Naive thymus-derived CD8-positive, alpha-beta T cell (primary cell): ENCODE measurements at places on chromosomes 13 and 19.
A peak's percentile ranks its signal among the peaks of the same experiment; 100 is the strongest.

DNA sequence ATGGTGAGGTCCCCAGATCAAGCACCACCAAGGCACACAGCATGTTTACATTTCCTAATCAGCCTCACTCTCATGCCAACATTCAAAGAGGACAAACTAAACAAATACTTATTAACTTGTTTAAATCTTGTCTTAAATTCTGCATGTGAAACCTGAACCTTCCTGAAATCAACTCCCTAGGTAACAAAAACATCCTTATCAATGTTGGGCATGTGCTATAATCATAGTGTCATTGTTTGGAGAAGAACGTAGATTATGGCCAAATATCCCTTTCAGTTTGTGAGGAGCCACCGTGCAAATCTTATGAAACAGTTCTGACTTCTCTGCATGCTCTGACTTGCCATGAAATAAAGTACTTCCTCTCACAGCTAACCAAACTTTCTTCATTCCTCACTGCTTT, 123.8 kb downstream of the NDFIP2 start:
- peaks cover 8% of the 10 kb centered on the region for H3K27me3 ChIP-seq
- DNase-seq, result no peak
- no peaks in the 10 kb centered on the region for H3K4me1 ChIP-seq
- no peak overlapping the region for H3K27ac ChIP-seq
- H3K4me3 ChIP-seq, result no peak overlapping the region
- H3K36me3 ChIP-seq, result no peaks in the 10 kb centered on the region

GRCh38 chr13:103067751-103068555, 1.7 kb upstream of the SLC10A2 start:
- no peak for DNase-seq
- H3K36me3 ChIP-seq, result no peaks in the 10 kb centered on the region
- no peak overlapping the region for H3K4me3 ChIP-seq
- H3K27ac ChIP-seq, result no peak overlapping the region
- H3K27me3 ChIP-seq, result peaks cover 19% of the 10 kb centered on the region

DNA sequence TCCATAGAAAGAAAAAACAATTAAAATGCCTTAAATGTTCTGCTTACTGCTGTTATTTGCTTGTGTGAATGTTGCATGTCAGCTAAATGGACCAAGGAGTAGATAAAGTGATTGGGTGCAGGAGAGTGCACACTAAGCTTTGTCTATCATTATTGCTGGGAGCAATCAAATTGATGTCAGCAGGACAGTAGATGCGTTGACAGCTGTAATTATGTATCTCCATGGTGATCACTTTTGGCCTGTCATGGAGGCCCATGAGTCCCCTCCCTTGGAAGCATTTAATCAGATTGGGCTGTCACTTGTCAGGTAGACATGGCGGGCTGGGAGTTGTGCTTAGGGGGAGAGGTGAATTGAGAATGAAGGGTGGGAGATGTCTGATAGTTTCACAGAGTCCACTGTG, 215.3 kb downstream of the PCCA start:
- H3K4me1 ChIP-seq, result no peaks in the 10 kb centered on the region
- H3K4me3 ChIP-seq, result no peak overlapping the region
- no peak for DNase-seq
- peaks cover 28% of the 10 kb centered on the region for H3K36me3 ChIP-seq

DNA sequence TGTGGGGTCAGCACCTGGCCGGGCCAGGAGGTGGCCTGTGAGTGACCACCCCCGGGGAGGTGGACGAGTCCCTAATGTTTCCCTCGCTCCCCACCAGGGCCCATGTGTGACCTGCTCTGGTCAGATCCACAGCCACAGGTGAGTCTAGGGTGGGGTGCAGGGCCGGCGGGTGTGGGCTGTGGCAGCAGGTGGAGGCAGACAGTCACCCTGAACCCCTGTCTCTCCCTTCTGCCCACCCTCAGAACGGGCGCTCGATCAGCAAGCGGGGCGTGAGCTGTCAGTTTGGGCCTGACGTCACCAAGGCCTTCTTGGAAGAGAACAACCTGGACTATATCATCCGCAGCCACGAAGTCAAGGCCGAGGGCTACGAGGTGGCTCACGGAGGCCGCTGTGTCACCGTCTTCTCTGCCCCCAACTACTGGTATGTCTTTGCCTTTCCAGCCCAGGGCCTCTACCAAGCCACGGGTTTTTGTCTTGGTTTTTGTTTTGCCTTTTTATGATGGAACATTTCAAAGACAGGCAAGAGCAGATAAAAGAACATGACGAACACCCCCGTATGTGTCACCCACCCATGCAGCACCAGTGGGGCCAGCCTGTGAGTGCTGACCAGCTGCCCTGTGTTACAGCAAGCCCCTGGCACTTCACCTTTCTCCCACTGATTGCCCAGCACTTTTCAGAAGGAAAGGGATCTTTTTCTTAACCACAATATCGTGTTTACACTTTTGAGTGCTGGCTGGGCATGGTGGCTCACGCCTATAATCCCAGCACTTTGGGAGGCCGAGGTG, 24.9 kb downstream of the CCDC8 start:
- no peak overlapping the region for H3K27ac ChIP-seq
- H3K4me1 ChIP-seq, result peaks cover 9% of the 10 kb centered on the region
- no peaks in the 10 kb centered on the region for H3K27me3 ChIP-seq
- peaks cover 73% of the 10 kb centered on the region for H3K36me3 ChIP-seq

GRCh38 chr19:40604647-40605215, 3.6 kb downstream of the LTBP4 start:
- H3K36me3 ChIP-seq, result no peaks in the 10 kb centered on the region
- H3K27ac ChIP-seq, result peak overlapping the region; percentile 96
- peaks cover 31% of the 10 kb centered on the region for H3K4me1 ChIP-seq
- H3K27me3 ChIP-seq, result peaks cover 24% of the 10 kb centered on the region

GRCh38 chr13:20173116-20173746, 12.4 kb upstream of the GJA3 start:
- no peaks in the 10 kb centered on the region for H3K36me3 ChIP-seq
- H3K27me3 ChIP-seq, result peaks cover 54% of the 10 kb centered on the region
- DNase-seq, result no peak
- H3K4me3 ChIP-seq, result no peak overlapping the region
- no peak overlapping the region for H3K27ac ChIP-seq

- no peaks in the 10 kb centered on the region for H3K36me3 ChIP-seq
- no peak overlapping the region for H3K4me3 ChIP-seq
- DNase-seq, result no peak
- H3K27me3 ChIP-seq, result peaks cover 3% of the 10 kb centered on the region
These were observed 708.2 kb downstream of the EFNB2 start for GRCh38 chr13:105827111-105827809.

- H3K36me3 ChIP-seq, result no peaks in the 10 kb centered on the region
- H3K27me3 ChIP-seq, result peaks cover 85% of the 10 kb centered on the region
- H3K4me3 ChIP-seq, result peak overlapping the region; percentile 80
- H3K27ac ChIP-seq, result no peak overlapping the region
- H3K4me1 ChIP-seq, result peaks cover 35% of the 10 kb centered on the region
- no peak for DNase-seq
These were observed 3.7 kb downstream of the HRC start for GRCh38 chr19:49151267-49152118.

DNA sequence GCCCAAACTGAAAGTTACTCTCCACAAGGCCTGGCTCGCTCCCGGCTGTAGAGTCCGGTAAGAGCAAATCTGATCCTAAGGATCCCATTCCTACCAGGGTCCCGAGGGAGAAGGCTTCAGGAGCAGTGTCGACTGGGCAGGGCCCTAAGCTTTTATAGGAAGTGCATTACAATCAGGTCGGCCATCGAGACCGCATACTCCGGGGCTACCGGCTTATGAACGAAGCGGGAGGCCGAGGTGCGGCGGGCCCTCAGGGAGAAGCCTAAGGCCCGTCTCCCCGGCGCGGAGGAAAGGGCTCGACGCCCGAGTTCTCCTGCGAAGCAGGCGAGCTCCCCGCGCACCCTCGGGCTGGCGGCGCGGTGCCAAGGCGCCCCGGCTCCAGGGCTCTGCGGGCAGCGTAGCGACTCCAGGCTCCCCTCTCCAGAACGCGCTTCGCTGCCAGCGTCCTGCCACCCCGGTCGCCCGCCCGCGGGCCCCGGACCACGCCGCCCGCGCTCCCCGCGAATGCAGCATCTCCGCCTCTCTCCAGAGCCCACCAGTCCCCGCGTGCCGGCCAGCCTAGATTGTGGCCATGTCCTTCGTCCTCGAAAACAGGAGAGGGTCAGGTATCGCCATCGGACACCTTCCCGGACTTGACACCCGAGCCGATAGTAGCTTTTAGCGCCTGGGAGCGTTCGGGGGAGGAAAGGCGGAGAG, 1.4 kb downstream of the EFNB2 start:
- DNase-seq, result peak; percentile 1
- no peak overlapping the region for H3K27ac ChIP-seq
- peak overlapping the region; percentile 67 for H3K4me3 ChIP-seq

GRCh38 chr19:852136-853013, at the start of gene ELANE:
Gene ELANE, plus strand, starts transcription at chr19:852303. Its CDS starts 26 bp downstream, at chr19:852329.
- no peak for DNase-seq
- no peak within 1 kb of the TSS for H3K4me3 ChIP-seq
- H3K36me3 ChIP-seq, result no peaks in the 10 kb centered on the region
- H3K27ac ChIP-seq, result no peak within 1 kb of the TSS

DNA sequence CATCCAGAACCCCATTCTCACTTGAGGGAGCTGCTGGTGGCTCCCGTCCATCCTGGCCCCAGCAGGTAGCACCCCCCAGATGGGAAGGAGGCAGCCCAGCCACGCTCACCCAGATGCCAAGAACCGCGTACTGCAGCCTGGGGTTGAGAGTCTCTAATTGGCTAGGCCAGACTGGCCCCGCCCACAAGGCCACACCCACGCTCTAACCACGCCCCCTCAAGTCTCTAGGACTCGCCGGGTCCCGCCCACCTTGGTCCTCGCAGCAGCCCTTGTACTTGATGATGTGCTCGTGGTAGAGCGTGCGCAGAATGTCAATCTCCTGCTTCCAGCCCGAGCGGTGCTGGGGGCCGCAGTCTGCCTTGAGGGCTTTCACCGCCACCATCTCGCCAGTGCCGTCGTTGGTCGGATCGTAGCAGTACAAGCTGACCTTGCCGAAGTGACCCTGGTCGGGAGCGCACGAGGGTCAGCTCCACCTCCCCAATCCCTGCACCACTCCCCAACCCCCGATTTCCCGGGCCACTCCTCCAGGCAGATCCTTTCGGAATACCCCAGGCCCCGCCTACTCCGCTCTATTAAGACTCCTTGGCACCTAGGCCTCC, 14.5 kb upstream of the ICAM3 start:
- no peaks in the 10 kb centered on the region for H3K4me1 ChIP-seq
- no peak overlapping the region for H3K27ac ChIP-seq
- H3K4me3 ChIP-seq, result no peak overlapping the region
- no peaks in the 10 kb centered on the region for H3K27me3 ChIP-seq
- H3K36me3 ChIP-seq, result peaks cover 9% of the 10 kb centered on the region
- peak; percentile 26 for DNase-seq

GRCh38 chr19:47561440-47562057, 11.4 kb downstream of the ZNF541 start:
- H3K4me3 ChIP-seq, result no peak overlapping the region
- no peak overlapping the region for H3K27ac ChIP-seq
- H3K4me1 ChIP-seq, result no peaks in the 10 kb centered on the region

DNA sequence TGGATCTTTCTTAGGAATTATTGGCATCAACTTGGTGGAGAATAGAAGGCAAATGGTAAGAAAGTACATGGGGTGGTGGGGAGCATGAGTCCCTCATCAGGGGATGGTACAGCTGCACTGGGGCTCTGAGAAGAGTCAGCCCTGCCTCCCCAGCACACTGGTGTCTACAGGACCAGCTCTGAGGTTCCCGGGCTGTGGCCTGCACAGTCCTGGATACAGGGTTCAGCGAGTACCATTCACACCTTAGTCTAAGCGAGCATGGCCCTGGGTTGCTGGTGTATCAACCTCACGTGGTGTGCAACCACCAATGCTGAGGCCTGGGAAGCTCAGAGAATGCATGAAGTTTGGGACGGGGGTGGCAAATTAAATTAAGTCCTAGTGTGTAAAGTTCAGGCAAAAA, 10.1 kb downstream of the TMEM255B start:
- peaks cover 6% of the 10 kb centered on the region for H3K36me3 ChIP-seq
- H3K4me1 ChIP-seq, result no peaks in the 10 kb centered on the region
- H3K27me3 ChIP-seq, result no peaks in the 10 kb centered on the region

DNA sequence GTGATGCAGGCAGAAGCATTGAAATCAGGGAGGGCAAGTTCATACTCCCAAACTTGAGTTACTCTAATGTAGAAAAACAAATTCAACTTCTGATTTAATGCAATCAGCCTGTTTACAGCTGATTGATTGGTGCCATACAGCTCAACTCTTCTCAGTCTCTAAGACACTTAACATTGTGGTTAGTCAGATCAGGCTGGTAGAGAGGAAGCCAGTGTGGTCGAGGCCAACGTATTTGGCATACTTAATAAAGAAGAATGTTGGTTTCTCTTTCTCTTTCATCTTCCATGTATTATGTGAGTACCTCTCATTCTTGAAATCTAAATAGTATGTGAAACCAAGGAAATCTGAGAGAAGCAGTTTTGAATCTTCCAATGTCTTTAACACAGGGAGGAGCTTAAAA, 255.0 kb upstream of the SLITRK1 start:
- peak; percentile 68 for DNase-seq
- H3K36me3 ChIP-seq, result no peaks in the 10 kb centered on the region
- peak overlapping the region; percentile 75 for H3K4me3 ChIP-seq
- H3K27me3 ChIP-seq, result no peaks in the 10 kb centered on the region

DNA sequence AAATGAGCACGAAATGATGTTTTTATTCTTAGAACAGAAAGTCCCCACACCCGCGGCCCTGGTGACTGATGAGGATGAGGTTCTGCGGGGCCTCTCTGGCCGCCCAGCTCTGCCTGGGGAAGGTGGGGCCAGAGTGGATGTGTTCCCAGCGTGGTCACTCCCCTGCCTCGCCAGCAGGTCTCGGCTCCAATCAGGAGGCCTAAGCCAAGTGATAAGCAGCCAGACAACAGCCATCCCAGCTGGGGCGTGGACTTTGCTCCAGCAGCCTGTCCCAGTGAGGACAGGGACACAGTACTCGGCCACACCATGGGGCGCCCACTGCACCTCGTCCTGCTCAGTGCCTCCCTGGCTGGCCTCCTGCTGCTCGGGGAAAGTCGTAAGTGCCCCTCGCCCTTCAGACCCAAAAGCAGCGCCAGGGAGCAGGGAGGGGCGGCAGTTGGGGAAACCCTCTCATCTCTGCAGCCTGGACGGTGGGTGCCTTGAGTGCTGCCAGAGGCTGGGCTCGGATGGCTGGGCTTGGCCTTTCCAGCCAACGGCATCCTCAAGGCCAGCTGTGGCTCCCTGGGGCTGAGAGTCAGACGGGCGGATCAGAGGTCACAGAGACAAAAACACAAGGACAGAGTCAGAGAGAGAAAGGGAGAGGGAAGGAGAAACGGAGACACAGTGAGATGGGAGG, at the start of gene F10:
TSS of gene F10 (plus strand) at position 250 of the 676 bp plus-strand sequence. CDS start at position 307, 57 bp downstream.
- H3K4me3 ChIP-seq, result no peak within 1 kb of the TSS
- peaks cover 38% of the 10 kb centered on the region for H3K27me3 ChIP-seq
- H3K4me1 ChIP-seq, result no peaks in the 10 kb centered on the region
- H3K27ac ChIP-seq, result no peak within 1 kb of the TSS

- DNase-seq, result no peak
- peak overlapping the region; percentile 59 for H3K4me3 ChIP-seq
- H3K36me3 ChIP-seq, result peaks cover 5% of the 10 kb centered on the region
These were observed 88.4 kb upstream of the DOCK9 start for GRCh38 chr13:99066219-99066618.

GRCh38 chr19:52336117-52336790, at the start of gene ZNF610:
Gene ZNF610, plus strand, starts transcription at chr19:52336243. Its CDS starts 12,930 bp downstream, at chr19:52349173.
- peaks cover 15% of the 10 kb centered on the region for H3K36me3 ChIP-seq
- DNase-seq, result peak; percentile 85
- peak within 1 kb of the TSS; percentile 97 for H3K4me3 ChIP-seq
- H3K4me1 ChIP-seq, result peaks cover 17% of the 10 kb centered on the region

GRCh38 chr19:34818270-34818669, 45.3 kb upstream of the ZNF599 start:
- no peaks in the 10 kb centered on the region for H3K27me3 ChIP-seq
- H3K27ac ChIP-seq, result no peak overlapping the region
- no peak for DNase-seq
- H3K36me3 ChIP-seq, result peaks cover 46% of the 10 kb centered on the region

GRCh38 chr13:44048326-44048725, 168.6 kb downstream of the LACC1 start:
- H3K4me1 ChIP-seq, result no peaks in the 10 kb centered on the region
- H3K27ac ChIP-seq, result no peak overlapping the region
- H3K27me3 ChIP-seq, result peaks cover 19% of the 10 kb centered on the region
